ENCODE measurements at places on chromosomes 2 and 18. TPM values are rescaled to one million over a fixed set of nuclear protein-coding genes. Genes with fewer than 3 reads are reported as not detected.

TCF4 gene
- 0.94 TPM for polyA plus RNA-seq

CXCR4 gene
- 502 TPM for polyA plus RNA-seq

CNTNAP5 gene
- polyA plus RNA-seq, result not detected

FKBP1B gene
- polyA plus RNA-seq, result not detected

RABL2A gene
- polyA plus RNA-seq, result 14.8 TPM

LOXHD1 gene
- not detected for polyA plus RNA-seq

All from naive thymus-derived CD4-positive, alpha-beta T cell (primary cell).